ENCODE measurements at places on chromosomes 3 and 15. TPM values are rescaled to one million over a fixed set of nuclear protein-coding genes. Genes with fewer than 3 reads are reported as not detected.

PLOD2 gene
- 1.2 TPM for total RNA-seq

AGTR1 gene
- total RNA-seq: not detected

DNAJA4 gene
- 39.3 TPM for total RNA-seq

CORO2B gene
- total RNA-seq: not detected

CEP63 gene
- 22.0 TPM for total RNA-seq

LNP1 gene
- 1.7 TPM for total RNA-seq

TMCO5A gene
- not detected for total RNA-seq

C15orf40 gene
- 27.1 TPM for total RNA-seq

MME gene
- not detected for total RNA-seq

XCR1 gene
- not detected for total RNA-seq

SUSD5 gene
- total RNA-seq: not detected

MCTP2 gene
- total RNA-seq: 12.6 TPM

MEX3B gene
- 0.33 TPM for total RNA-seq

CFAP161 gene
- total RNA-seq: not detected

LINGO1 gene
- total RNA-seq: not detected

RTP4 gene
- 4.6 TPM for total RNA-seq

RARRES1 gene
- not detected for total RNA-seq

SLC28A1 gene
- not detected for total RNA-seq

AADACL2 gene
- not detected for total RNA-seq

GHSR gene
- not detected for total RNA-seq

GOLGA8B gene
- 139 TPM for total RNA-seq

LRRN1 gene
- 2.7 TPM for total RNA-seq

CRABP1 gene
- total RNA-seq: not detected

KLHL40 gene
- total RNA-seq: not detected
